ENCODE measurements at places on chromosomes 16 and 17.

GRCh38 chr16:165539-166374 lies at the start of gene HBM:
Gene HBM (plus strand): TSS chr16:165978. CDS start chr16:165998, 20 bp downstream.
- DNase-seq: no peak

GRCh38 chr16:5971924-5972323 lies 874.3 kb upstream of the EEF2KMT start:
- DNase-seq: no peak

GRCh38 chr17:17844500-17844899 lies 7.7 kb upstream of the SREBF1 start:
- DNase-seq: no peak

DNA sequence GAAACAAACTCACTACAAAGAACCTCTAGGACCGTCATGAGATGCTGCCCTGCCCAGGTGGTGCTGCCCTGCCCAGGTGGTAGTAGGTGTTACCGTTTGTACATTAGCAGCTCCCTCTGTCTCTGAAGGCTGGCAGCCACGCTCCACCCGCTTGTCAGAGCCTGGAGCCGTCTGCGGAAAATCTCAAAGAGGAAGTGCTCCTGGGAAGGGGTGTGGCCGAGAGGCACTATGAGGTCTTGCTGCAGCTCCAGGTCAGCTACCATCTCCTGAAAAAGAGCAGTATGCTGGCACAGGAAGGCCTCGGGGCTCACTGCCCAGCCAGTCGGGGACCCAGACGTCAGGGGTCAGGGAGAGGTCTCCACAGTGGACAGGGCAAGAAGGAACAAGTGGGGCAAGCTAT lies 28.3 kb downstream of the ZNF276 start:
- no peak for DNase-seq

- peak; percentile 39 for DNase-seq
These were observed 489 bp downstream of the ZC3H18 start for GRCh38 chr16:88570691-88571092.

GRCh38 chr17:80769936-80770625 lies 221.6 kb upstream of the CHMP6 start:
- no peak for DNase-seq

DNA sequence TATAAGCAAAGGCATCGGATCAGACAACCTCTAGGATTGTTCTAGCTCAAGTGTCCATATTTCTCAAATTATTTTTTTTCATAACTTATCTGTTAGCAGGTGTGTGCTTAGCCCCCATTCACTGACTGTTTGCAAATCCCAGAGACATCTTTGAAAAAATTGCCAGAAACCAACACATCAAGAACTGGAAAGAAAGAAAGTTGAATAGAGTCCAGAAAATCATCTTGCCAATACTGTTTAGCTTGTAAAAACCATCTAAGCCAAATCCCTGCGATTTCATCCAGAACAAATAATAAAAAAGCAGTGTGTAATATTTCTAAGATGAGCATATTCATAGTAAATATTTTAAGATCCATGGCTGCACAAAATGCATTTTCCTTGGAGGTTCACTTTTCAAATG lies 64.5 kb downstream of the WSCD1 start:
- no peak for DNase-seq

DNA sequence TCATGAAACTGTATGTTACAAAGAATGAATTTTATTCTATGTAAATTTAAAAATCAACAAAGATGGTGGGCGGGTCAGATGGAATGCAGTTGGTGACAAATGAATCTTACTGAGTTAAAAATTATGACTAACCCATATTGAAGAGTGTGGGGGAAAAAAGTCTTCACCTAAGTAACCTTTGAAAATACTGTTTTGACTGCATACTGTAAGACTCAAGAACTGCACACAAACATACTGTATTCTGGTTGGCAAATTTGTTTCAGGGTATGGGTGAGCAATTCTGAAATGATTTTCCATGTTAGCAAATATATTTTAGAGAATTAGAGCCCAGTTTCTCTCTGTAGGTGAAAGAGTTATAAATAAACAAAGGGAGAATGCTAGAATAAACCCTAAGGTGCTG lies 153.7 kb upstream of the KCNJ18 start:
- no peak for DNase-seq

GRCh38 chr16:24988593-24989338 lies 26.4 kb downstream of the ARHGAP17 start:
- peak; percentile 68 for DNase-seq

GRCh38 chr16:3607161-3607560 lies 4.2 kb downstream of the SLX4 start:
- no peak for DNase-seq

DNA sequence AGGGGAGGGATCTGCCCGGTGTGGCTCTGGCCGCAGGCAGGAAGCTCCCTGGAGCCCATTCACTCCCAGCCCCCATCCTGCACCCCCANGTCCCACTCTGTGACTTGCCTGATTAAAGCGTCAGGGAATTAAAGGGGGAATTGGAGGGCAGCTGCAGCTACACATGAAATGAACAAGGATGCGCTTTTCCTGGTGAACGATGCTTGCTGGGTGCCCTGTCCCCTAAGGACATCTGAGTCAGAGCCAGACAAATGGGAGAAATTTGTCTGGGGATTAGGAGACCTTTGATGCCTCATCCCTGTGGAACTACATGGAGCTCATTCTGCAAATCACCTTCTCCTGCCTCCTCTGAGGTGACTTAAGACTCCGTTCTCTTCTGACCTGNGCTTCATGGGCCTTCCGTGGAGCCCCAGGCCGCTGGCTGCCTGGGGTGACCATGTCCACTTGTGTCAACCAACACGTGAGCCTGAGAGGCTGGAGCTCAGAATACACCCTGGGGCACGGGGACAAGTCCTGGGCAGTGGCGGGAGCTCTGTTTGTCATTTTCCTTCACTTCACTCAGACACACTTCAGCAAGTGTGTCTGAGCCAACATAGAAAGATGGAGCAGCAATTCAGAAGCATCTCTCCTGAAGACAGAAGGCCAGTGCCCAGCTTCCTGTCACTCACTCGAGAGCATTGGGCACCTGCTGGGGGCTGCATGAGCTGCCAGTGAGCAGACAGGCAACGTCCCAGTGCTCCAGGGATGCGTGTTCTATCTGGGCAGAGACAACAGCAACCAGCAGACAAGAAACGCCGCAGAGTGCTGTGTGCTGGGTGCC lies 54.1 kb downstream of the METRNL start:
- DNase-seq: no peak

- DNase-seq: no peak
These were observed 6.6 kb upstream of the CDC42EP4 start for GRCh38 chr17:73318427-73318813.

DNA sequence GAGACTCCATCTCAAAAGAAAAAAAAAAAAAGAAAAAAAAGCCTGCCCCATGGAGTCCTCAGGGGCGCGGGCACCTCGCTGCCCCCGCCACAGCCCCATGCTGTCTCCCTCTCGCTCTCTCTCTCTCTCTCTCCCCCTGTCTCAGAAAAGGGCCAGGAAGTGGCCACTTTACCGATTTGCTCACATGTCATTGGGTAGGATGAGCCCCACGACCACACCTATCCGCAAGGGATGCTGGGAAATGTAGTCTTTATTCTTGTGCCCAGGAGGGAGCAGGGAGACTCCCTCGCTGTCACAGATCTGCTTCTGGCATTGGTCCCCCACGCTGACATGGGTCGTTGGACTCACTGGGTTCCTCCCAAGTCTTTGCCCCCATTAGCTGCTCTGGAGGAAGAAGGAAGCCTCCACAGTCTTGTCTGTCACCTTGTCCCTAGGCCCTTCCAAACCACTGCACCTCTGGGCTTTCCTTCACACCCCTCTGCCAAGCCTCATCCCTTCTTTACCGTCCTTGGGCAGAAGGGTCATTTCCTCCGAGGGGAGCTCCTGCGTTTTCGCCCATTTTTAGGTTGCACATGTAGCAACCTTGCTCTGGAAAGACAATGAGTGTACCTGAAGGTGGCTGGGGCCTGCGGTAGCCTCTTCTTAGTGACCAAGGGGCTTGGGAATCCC lies 6.9 kb upstream of the GJD3 start:
- no peak for DNase-seq

GRCh38 chr17:69142175-69142802 lies 594 bp upstream of the ABCA6 start:
- DNase-seq: no peak

DNA sequence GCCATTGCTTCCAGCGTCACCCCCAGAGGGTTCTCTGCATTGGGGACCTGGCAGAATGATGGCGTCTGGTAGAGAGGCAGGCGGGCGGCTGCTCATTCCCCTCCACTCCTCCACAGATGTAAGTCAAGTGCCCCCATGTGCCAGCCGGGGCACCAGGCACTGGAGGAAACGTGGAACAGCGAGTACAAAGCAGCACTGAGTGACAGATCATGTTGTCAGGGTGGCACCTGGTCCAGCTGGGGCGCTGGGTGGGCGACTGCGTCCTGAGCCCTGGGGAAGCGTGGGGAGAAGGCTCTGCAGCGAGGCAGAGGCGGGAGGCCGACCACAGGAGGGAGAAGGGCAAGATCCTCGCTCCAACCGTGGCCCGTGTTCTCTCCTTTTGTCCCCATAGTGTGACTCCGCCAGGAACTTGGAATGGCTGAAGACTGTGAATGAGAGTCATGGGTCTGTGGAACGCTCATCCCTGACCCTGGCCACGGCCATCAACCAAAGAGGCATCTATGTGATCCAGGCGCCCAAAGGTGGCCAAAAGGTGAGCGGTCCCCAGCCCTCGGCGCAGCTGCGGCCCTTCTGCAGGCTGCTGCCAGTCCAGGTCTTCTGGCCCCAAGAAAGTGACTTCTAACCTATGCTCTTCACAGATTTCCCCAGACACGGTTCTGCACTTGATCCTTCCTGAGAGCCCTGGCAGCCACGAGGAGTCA lies 76.7 kb downstream of the RNF213 start:
- DNase-seq: no peak

DNA sequence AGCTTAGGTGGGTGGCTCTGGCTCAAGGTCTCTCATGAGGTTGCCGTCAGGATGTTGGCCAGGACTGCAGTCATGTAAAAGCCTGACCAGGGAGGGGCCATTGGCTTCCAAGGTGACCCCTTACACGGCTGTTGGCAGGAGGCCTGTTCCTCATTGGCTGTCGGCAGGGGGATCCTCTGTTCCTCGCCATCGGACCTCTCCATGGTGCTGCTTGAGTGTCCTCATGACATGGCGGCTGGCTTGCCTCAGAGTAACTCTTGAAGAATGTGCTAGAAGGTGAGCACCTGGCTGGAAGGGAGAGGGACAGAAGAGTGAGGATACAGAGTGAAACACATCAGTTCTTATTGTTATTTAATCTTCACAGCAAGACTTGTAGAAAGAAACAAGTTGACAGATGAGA lies 4.7 kb upstream of the RPRML start:
- DNase-seq: no peak

GRCh38 chr16:23506606-23506994 lies 3.7 kb downstream of the GGA2 start:
- no peak for DNase-seq

- DNase-seq: peak; percentile 60
These were observed 31.7 kb downstream of the OSBPL7 start for GRCh38 chr17:47789611-47790561.

DNA sequence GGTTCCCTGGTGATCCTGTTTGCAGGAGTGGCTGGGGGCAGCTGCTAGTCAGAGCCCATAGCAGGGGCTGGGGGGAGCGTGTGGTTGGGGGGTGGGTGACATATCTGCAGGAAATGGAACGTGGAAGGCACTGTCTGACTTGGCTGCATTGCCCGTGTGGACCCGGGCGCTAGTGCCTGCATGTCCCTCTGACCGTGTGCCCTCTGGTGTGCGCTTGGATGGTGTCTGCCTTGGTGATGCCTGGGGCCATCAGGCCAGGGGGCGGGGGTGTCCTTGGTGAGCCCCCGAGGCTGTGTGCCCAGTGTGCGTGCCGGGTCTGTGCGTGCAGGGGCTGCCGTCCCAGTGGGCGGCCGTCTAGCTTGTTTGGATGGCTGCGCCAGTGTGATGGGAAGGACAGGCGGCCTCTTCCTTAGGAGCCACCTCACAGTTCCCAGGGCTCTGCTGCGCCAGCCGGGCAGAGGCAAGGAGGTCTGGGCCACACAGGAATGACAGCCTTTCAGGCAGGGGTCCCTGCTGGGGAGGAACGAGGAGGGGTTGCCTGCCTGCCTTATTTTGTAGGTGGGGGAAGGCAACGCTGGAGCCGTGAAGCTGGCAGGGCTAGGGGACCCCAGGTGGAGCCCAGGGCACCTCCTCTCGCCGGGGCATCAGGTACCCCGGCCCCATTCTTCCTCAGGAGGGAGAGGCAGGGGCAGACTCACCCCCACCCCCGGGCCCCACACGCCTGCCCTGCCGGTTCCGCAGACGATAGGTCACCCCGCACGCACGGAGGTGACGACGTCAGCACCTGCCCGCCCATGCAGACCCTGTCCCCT lies 693 bp downstream of the NDRG4 start:
- peak; percentile 39 for DNase-seq

DNA sequence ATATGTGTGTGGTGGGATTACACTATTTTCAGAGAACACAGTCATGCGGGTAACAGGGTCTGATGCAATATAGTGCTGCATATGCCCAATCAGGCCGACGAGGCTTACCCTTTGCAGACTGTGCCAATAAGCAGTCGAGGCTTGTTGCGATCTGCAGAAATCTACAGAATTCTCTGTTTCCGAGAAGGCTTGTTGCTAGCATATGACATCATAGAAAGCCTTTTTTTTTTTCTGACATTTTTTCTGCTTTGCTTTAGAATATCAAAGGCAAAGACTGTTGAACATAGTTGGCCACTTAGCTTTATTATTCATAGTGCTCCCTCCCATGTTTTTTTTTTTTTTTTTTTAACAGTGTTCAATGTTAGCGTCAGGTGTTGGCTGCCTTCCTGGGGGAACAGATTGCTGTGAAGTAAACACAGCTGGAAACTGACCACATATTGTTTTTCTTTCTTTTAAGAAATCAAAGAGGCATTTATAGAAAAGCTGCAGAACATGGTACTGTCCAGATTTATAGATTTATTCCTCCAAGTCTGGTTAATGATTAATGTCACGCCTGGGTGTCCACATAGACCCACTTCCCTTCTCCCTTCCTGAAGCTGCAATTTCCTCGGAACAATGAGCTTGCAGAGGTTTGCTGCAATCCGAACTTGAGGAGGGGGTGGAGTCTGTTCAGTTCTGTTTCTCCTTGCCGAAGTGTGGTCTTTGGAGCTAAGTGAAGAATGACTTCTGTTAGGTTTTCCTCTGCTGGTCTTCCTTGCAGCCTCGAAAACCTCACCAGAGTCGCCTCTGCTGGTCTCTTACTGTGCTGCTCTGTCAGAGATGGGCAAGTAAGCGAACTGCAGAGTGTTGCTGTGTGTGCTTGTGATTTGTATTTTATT lies 87.3 kb downstream of the MAP2K6 start:
- DNase-seq: peak; percentile 64

DNA sequence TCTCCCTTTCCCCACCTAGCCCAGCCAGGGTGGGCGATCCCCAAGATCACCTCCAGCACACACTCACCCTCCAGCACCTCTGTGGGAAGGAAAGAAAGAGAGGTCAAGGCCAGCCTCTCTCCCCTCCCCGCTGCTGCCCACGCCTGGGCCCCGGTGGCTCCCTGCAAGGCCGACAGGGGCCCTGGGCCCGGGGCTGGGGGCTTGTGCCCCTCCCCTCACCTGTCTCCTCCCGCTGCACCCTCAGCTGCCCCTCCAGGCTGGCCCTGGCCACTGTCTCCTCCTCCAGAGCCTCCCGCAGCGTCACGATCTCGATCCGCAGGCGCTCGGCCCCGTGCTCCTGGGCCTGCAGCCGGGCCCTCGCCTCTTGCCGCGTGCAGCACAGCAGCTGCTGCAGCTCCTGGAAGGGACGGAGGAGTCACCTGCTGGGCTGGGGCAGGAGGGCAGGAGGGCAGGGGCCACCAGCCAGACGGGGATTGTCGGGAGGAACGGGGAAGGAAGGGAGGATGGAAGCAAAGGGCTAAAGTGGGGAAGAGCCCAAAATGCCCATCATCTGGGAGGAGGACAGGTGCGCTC lies 19.2 kb downstream of the RABEP2 start:
- DNase-seq: no peak

All from mesenchymal stem cell (in vitro differentiated cells and primary cell).